AG09309 (cell line): ENCODE measurements at places on chromosomes 1 and 21.

DNA sequence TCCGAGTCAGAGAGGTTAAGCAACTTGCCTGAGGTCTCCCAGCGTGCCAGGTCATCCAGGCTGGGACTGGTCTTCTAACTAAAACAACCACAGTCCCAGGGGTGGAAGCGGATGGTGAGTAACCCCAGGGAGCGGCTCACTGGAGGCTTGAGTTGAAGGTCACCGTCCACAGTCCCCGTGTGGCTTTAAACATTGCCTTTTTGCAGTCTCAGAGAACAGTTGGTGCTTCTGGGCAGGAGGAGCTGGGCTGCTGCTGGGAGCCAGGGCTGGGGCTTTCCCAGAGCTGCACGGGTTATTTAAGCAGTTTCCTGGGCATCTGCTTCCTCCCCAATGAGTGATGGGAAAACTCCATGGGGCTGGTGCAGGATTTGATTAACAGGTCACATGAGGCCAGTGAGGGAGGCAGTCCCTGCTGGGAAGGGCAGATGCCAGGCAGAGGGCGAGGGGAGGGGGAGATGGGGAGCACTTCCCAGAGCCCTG is 12.3 kb downstream of the ARHGEF10L start:
- DNase-seq: no peak

GRCh38 chr1:118927427-118928187 is 60.5 kb downstream of the TBX15 start:
- DNase-seq: no peak

GRCh38 chr1:116577759-116578314 is 7.0 kb upstream of the CD58 start:
- DNase-seq: no peak

GRCh38 chr1:227901906-227902640 is 45.7 kb downstream of the WNT9A start:
- no peak for DNase-seq

DNA sequence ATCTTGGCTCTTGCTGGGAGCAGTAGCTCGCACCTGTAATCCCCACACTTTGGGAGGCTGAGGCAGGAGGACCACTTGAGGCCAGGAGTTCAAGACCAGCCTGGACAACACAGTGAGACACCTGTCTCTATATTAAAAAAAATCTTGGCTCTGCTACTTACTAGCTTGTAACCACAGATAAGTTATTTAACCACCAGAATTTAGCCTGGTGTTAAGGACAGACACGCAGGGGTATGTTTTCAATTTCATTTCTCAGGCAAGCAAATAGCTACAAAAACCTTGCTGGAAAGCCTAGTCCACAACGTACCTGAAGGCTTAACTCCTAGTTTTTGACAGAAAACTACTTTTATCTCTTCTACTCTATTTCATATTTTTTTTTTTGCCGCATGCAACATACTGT is 24.8 kb upstream of the GFI1 start:
- DNase-seq: no peak

- DNase-seq: no peak
Observed at GRCh38 chr1:3588395-3588794, 22.9 kb downstream of the MEGF6 start.

GRCh38 chr21:24278711-24279110 is 1328.6 kb downstream of the MRPL39 start:
- DNase-seq: no peak

- no peak for DNase-seq
Observed at GRCh38 chr1:57293214-57293613, 130.6 kb downstream of the DAB1 start.

DNA sequence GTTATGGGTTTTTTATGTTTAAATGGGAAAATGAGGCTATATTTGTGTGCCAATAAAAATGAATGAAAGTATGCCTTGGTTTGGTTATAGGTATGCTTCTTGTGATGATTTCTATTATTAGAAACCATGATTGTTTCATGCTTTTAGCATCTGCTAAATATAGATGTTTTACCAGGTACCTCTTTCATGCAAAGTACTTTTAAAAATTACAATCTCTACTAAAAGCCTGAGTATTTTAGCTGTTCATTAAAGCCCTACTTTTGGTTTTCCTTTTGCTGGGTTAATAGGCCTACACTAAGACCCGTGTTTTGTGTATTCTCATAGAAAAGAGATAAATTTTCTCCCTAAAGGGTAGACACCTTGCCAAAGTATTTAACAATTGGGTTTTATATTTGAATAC is 32.0 kb downstream of the MTF2 start:
- no peak for DNase-seq

GRCh38 chr1:16209847-16210407 is 2.5 kb downstream of the ARHGEF19 start:
- DNase-seq: no peak

DNA sequence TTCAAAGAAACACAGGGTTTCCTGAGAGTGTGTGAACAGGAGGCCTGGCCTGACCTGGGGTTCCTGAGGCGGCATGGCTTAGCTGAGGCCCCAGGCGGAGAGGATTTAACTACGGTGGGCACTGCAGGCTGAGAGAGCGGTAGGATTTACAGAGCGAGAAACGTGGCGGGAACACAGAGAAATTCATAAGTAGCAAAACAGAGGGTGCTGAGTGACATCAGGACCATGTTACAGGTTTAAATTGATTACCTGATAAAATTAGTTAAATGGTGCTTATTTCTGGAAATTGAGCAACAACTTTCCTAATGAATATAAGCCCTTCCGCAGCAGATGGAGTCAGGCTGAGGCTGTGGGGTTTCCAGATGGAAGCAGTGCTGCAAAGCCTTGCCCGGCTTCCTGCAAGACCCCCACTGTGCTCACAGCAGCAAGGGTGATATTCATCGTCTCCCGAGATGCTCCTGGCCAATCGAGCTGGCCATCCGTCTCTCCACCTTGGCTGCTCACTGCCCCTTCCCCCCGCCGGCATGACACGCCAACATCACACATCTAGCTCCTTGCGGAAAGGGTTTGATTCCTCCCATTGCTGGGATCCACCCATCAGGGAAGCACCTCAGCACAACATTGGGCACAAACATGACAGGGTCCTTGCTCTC is 69.4 kb upstream of the MORC3 start:
- DNase-seq: no peak

GRCh38 chr1:218164930-218165700 is 120.0 kb upstream of the RRP15 start:
- no peak for DNase-seq

GRCh38 chr1:84571150-84571535 is 3.1 kb downstream of the CTBS start:
- DNase-seq: no peak

GRCh38 chr1:173857363-173857917 is 10.3 kb downstream of the GAS5 start:
- no peak for DNase-seq

DNA sequence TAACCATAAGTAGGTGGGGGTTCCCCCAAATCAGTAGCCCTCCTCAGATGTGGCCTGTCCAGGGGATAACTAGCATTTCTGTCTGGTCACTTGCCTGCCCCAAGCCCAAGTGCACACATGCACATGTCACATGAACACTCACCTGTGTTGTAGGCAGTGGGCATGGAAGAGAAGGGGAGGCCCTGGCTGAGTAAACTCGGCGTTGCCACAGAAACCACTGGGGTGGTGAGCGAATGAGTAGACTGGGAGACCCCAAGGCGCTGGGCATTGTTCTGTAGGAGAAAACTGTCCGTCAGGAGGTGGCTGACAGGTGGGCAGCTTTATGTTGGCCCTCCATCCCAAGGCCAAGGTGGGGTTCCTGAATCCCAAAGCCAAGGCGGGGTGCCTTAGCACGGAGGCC is 25.6 kb downstream of the MEF2D start:
- DNase-seq: no peak

- no peak for DNase-seq
Observed at GRCh38 chr21:39502631-39503030, 50.9 kb downstream of the SH3BGR start.

DNA sequence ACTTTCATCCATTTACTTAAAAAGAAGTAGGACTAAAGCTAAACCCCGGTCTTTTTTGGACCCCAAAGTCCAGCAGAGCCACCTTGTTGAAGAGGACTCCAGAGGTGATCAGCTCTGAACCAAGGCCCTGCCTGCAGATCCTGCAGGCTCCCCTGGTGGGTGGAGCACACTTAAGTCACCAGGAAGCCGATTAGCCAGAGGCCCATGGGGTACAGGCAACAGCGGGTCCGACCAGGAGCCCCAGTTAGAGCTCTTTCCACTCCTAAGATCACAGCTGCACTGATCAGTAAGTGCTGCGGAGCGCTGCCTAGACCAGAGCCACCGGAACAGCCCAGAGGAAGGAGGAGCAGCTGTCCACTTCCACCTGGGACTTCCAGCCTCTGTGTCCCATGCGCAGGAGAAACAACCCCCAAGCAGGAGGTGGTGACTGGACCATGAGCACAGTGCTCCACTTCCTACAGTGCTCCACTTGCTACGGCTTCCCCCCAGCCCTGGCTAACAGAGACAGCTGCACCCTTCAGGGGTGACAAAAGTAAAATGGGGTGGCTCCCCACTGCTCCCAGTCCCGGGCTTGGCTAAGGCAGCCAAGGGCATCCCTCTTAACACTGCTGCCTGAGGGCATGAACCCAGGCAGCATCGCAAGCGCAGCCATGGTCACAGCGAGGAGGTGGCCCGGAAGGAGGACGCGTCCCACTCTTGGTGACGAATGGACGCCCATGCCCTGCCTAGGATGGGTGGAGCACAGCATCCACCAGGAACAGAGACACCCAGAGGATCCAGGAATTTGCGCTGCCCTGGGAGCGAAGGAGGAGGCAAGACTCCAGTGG is 58.0 kb downstream of the NPHP4 start:
- no peak for DNase-seq

DNA sequence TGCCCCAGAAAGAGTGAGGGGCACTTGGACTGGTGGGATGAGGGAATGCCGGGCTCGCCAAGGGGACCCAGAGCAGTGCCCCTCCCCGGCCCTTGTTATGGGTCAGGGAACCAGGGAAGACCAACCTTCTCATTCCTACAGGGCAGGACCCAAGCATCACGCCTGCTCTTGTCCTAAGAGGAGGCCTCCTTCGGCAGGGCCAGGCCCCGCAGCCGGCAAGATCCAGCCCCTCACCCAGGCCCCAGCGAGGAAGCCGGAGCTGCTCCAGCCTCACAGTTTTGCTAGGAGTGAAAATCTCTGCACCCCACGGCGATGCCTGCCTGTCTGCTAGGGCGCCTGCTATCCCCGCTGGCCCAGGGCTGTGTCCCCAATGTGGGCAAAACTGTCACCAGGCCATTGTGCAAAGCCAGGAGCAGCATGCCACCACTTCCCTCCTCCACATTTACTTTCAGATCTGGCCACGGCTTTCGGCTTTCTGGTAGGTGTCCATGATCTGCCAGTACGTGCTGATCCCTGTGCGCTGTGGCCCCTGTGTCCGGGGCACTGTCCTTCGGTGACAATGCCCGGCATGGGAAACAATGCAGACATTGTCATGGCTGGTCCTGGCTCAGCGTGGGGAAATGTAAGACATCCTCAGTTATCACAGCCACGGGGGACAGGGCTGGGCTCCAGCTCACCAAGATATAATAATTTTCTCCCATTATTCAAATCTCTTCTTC is 9.6 kb downstream of the ACTRT2 start:
- no peak for DNase-seq
